ENCODE measurements at places on chromosomes 6 and 20.

- no peak for DNase-seq
Observed at GRCh38 chr6:166904101-166904746, 52.1 kb downstream of the RNASET2 start.

- DNase-seq: peak; percentile 8
Observed at GRCh38 chr6:89254569-89254968, 37.4 kb upstream of the GABRR1 start.

DNA sequence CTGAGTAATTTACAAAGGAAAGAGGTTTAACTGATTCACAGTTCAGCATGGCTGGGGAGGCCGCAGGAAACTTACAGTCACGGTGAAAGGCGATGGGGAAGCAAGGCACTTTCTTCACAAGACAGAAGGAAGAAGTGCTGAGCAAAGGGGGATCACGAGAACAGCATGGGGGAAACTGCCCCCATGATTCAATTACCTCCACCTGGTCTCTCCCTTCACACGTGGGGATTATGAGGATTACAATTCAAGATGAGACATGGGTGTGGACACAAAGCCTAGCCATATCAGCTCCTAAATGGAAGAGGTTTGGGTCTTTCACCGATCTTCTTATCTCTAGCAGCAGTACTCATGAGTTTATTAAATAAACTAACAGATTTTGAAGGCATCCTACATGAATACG, 152.9 kb upstream of the RUNX2 start:
- DNase-seq: no peak

DNA sequence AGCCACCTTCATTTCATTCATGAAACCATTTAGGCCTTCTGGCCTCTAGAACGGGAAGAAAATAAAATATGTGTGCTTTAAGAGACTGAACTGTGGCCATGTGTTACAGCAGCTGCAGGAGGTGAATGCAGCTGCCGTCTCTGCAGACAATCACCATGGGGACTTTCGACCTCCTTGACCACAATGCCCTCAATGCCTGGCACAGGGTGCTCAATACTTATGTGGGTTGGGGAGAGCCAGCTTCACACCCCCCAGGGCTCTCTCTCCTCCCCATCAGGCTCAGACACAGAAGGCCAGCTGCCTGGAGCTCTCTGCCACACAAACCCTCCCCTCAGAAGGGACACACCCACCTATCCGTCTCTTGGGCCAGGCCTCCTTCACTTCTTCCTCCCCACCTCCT, 43.5 kb downstream of the ANKRD60 start:
- no peak for DNase-seq

DNA sequence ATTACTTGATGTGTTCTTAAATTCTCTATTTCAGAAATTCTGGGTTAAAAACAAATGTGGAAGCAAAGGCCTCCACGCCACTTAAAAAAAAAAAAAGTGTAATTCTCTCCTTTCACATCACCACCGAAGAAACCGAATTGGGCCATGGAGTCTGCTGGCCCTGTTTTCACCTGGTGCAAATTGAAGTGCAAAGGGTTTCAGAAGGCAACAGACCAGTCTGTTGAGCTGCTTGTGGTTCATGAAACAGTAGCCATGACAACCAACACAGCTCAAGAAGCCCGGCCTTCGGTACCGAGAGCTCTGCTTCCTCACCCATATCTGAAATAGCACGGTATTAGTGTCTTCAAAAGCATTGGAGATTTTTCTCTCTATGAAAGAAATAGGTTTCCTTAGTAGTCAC, 63.1 kb downstream of the GMPR start:
- DNase-seq: no peak

DNA sequence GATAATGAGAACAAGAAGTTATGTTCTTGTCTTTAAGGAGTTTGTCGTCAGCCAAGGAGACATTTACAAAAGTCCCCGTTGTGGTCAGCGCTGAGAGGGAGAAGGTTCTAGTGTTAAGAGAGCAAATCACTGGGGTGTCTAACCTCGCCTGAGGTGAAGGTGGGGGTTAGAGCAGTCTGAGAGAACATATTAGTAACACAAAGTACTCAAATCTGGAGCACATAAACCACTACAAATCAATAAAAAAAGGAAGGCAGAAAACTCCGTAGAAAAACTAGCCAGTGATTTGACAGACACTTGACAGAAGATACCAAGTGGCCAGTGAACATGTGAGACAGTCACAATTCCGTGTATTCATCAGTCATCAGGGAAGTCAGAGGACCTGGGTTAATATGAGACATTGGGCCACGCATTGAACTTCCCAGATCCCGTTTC, 45.4 kb downstream of the CDS2 start:
- DNase-seq: no peak

DNA sequence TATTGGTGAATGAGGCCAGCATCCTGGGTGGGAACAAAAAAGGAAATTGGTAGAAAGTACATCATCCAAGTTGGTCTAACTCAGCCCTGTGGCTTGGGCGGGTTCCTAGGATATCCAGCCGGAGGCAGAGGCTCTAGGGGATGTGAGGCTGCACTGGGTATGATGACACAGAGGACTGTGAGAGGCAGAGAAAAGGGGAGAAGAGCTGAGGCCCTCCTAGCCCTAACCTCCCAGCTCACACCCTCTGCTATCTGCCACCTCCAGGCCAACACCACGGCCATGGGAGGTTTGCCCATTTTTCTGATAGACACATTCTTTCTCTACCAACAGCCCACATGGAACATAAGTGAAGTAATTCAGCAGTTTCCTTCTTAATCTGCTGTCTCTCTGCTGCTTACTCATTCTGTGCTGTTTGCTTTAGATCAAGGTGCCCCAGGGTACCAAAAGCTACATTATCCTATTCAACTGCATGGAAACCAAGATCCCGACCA, 284.4 kb downstream of the ESR1 start:
- DNase-seq: peak; percentile 86

Data from ELR (cell line).